M059J (cell line): ENCODE measurements at places on chromosomes 5 and 9. TPM values are rescaled to one million over a fixed set of nuclear protein-coding genes. Genes with fewer than 3 reads are reported as not detected.

BTNL3 gene
- total RNA-seq, result not detected in 2 replicates

TMC1 gene
- total RNA-seq, result 1.1 TPM in 1 of 2 replicates, not detected in the other

PCA3 gene
- total RNA-seq, result not detected in 2 replicates

PTPN3 gene
- 7.3 and 9.9 TPM in 2 replicates for total RNA-seq

GRCh38 chr9:110371411-110372007 is 33.8 kb upstream of the TXNDC8 start:
- DNase-seq, result no peak

- DNase-seq, result no peak
Measured at GRCh38 chr9:100669968-100670367, 92.1 kb downstream of the CAVIN4 start.
